ENCODE measurements at places on chromosomes 16 and 17.

- no peaks in the 10 kb centered on the region for H3K36me3 ChIP-seq
- H3K27ac ChIP-seq, result no peak overlapping the region
- ATAC-seq, result no peak
- H3K4me1 ChIP-seq, result no peaks in the 10 kb centered on the region
- H3K4me3 ChIP-seq, result no peak overlapping the region
- no peaks in the 10 kb centered on the region for H3K27me3 ChIP-seq
These were observed 9.4 kb downstream of the GGA2 start for GRCh38 chr16:23500862-23501225.

- peaks cover 8% of the 10 kb centered on the region for H3K4me1 ChIP-seq
- H3K4me3 ChIP-seq, result no peak overlapping the region
- no peak overlapping the region for H3K27ac ChIP-seq
- no peaks in the 10 kb centered on the region for H3K27me3 ChIP-seq
These were observed 9.8 kb upstream of the CBFB start for GRCh38 chr16:67019171-67019570.

DNA sequence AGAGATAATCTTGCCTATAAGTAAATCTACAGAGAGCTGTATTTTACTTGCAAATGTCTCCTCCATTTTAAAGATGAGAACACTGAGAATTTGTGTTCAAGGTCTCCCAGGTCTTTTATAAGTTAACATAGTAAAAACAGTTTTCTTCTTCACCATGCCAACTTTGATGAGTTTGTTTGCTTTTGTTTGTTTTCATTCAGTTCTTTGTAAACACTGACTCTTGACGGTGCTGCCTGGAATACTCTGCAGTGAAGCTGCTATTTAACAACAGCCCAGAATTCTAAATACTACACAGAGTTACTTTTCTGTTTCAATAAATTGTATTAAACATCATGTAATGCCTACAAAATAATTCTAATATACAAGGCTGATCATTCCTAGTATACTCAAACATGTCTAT is 41.4 kb upstream of the PITPNM3 start:
- H3K27me3 ChIP-seq, result no peaks in the 10 kb centered on the region
- H3K4me3 ChIP-seq, result no peak overlapping the region
- H3K4me1 ChIP-seq, result peaks cover 19% of the 10 kb centered on the region
- peak overlapping the region; percentile 43 for H3K27ac ChIP-seq

DNA sequence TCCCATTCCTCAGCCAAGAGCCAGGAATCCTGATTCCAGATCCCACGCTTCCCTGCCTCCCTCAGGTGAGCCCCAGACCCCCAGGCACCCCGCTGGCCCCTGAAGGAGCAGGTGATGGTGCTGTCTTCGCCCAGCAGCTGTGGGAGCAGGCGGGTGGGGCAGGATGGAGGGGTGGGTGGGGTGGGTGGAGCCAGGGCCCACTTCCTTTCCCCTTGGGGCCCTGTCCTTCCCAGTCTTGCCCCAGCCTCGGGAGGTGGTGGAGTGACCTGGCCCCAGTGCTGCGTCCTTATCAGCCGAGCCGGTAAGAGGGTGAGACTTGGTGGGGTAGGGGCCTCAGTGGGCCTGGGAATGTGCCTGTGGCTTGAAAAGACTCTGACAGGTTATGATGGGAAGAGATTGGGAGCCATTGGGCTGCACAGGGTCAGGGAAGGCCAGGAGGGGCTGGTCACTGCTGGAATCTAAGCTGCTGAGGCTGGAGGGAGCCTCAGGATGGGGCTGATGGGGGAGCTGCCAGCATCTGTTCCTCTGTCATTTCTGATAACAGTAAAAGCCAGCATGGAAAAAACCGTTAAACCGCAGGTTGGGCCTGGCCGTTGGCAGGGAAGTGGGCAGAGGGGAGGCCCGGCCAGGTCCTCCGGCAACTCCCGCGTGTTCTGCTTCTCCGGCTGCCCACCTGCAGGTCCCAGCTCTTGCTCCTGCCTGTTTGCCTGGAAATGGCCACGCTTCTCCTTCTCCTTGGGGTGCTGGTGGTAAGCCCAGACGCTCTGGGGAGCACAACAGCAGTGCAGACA is at the start of gene SPN:
SPN (plus strand) TSS at position 232 of the 791 bp plus-strand sequence; CDS start at position 714, 482 bp downstream.
- H3K27ac ChIP-seq, result no peak within 1 kb of the TSS
- no peak within 1 kb of the TSS for H3K4me3 ChIP-seq
- no peaks in the 10 kb centered on the region for H3K36me3 ChIP-seq
- no peaks in the 10 kb centered on the region for H3K4me1 ChIP-seq

DNA sequence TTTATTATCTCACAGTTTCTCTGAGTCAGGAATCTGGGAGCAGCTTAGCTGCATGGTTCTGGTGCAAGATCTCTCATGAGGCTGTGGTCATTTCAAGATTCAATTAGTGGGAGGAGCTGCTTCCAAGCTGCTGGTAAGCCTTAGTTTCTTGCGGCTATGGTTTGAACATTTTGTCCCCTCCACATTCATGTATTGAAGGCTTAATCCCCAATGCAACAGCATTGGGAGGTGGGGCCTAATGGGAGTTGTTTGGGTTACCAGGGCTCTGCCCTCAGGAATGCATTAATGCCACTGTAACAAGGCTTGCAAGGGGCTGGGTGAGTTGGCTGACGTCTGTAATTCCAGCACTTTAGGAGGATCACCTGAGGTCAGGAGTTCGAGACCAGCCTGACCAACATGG is 272.9 kb downstream of the UTP18 start:
- H3K4me3 ChIP-seq, result no peak overlapping the region
- no peaks in the 10 kb centered on the region for H3K36me3 ChIP-seq
- no peaks in the 10 kb centered on the region for H3K27me3 ChIP-seq
- no peak for ATAC-seq
- H3K27ac ChIP-seq, result no peak overlapping the region

GRCh38 chr16:1293921-1294656 is 15.3 kb upstream of the UBE2I start:
- no peaks in the 10 kb centered on the region for H3K36me3 ChIP-seq
- ATAC-seq, result no peak
- no peaks in the 10 kb centered on the region for H3K4me1 ChIP-seq
- H3K4me3 ChIP-seq, result no peak overlapping the region
- no peak overlapping the region for H3K27ac ChIP-seq

DNA sequence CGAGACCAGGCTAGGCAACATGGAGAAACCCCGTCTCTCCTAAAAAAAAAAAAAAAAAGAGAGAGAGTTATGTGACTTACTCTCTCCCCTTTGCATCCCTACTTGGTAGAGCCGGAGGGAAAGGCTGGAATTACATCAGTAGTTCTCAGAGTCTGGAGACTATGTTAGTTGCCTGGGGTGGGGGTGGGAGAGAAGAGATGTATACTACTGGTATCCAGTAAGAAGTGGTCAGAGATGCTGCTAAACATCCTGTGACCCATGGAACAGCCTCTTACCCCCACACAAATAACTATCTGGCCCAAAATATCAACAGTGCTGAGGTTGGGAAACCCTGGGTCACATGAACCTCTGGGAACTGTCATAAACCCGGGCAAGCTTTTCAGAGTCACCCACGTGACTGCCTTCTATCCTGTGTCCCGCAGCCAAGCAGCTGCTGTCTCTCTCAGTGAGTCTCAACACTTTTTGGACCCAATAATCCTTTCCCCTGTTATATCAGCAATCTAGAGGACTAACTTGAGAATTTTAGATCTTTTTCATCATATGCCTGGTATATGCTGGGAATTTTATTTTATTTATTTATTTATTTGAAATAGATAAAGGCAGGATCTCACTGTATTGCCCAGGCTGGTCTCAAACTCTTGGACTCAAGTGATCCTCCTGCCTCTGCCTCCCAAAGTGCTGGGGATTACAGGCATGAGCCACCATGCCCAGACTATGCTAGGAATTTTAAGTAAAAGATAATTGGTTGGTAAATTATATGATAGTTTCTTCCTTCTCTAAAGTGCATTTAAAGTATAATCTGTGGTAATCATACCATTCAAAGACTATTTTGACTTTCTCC is 8.7 kb downstream of the EIF1 start:
- H3K36me3 ChIP-seq, result peaks cover 34% of the 10 kb centered on the region
- H3K4me3 ChIP-seq, result no peak overlapping the region
- H3K4me1 ChIP-seq, result no peaks in the 10 kb centered on the region
- ATAC-seq, result peak; percentile 90
- H3K27ac ChIP-seq, result peak overlapping the region; percentile 11

GRCh38 chr16:21560462-21560861 is 38.9 kb upstream of the METTL9 start:
- no peak overlapping the region for H3K27ac ChIP-seq
- no peak overlapping the region for H3K4me3 ChIP-seq
- no peak for ATAC-seq
- peaks cover 11% of the 10 kb centered on the region for H3K4me1 ChIP-seq

- H3K4me3 ChIP-seq, result no peak overlapping the region
- H3K4me1 ChIP-seq, result no peaks in the 10 kb centered on the region
- no peak overlapping the region for H3K27ac ChIP-seq
- H3K36me3 ChIP-seq, result peaks cover 66% of the 10 kb centered on the region
- peak; percentile 35 for ATAC-seq
These were observed 25.9 kb downstream of the GRIN2C start for GRCh38 chr17:74833501-74834377.

DNA sequence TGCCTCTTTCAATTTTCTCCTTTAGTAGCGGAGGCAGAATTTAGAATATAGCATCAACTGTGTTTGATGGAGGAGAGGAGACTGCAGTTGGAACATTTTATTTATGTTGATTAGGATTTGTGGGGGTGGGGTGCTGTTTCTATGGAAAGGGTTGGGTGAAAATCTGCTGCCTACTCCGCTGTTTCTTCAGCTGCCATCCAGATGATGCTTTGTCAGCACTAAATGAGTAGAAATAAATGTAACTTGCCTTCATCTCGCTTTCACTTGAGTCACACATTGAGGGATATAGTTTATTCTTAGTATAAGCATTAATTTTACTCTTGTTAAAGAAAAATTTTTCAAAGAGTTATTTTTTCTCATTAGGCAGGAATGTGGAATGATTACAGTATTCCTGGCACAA is 42.1 kb downstream of the ABHD15 start:
- peaks cover 90% of the 10 kb centered on the region for H3K36me3 ChIP-seq
- no peak for ATAC-seq

DNA sequence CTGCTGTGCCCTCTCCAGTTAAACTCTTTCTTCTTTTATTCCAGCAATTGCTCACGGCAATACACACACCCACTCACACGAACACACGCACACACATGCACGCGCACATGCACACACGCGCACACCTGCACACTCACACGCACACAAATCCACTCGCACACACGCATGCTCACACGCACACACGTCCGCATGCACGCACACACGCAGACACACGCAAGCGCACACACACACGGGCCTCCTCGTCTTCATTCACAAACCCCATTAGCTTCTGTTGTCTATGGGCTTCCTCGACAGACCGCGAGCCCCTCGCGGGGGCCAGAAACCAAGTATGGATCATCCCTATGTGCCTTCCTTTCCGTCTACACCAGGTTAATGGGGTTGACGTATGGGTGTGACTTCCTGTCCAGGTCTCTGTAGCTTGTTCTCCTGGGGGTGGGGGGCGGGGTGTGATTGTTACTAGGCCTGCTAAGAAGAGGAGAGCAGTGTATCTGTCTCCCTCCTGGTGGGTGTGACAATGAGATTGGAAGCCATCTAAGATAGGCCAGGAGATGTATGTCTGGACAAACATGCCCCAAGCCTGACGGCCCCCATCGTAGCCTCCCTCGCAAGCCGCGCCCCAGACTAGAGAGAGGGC is 670 bp upstream of the CTF1 start:
- peak overlapping the region; percentile 73 for H3K4me3 ChIP-seq
- H3K27me3 ChIP-seq, result no peaks in the 10 kb centered on the region
- H3K27ac ChIP-seq, result peak overlapping the region; percentile 97
- no peaks in the 10 kb centered on the region for H3K36me3 ChIP-seq

- no peak overlapping the region for H3K4me3 ChIP-seq
- ATAC-seq, result no peak
- H3K27ac ChIP-seq, result peak overlapping the region; percentile 91
- H3K27me3 ChIP-seq, result no peaks in the 10 kb centered on the region
- H3K36me3 ChIP-seq, result no peaks in the 10 kb centered on the region
- peaks cover 100% of the 10 kb centered on the region for H3K4me1 ChIP-seq
These were observed 278.9 kb downstream of the SEC14L1 start for GRCh38 chr17:77419547-77420094.

DNA sequence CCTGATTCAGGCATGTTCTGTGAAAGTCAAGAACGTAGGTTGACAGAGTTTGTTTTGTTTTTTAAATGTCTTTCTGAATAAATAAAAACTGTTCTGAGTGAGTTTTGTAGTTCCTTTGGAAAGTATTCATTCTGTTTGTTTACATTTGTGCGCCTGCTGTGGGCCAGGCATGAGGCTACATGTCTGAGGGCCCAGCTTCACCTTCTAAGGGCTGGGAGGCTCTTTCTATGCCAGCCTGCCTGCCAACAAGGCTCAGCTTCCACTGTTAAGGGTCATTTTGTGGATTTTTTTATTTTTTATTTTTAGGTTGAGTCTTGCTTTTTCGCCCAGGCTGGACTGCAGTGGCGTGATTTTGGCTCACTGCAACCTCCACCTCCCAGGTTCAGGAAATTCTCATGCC is 6.1 kb downstream of the WWOX start:
- H3K27ac ChIP-seq, result no peak overlapping the region
- ATAC-seq, result no peak
- peaks cover 14% of the 10 kb centered on the region for H3K4me1 ChIP-seq
- no peak overlapping the region for H3K4me3 ChIP-seq

GRCh38 chr17:29042026-29042678 is 789 bp upstream of the PIPOX start:
- ATAC-seq, result no peak
- no peak overlapping the region for H3K4me3 ChIP-seq
- H3K36me3 ChIP-seq, result no peaks in the 10 kb centered on the region
- H3K27me3 ChIP-seq, result no peaks in the 10 kb centered on the region
- peaks cover 3% of the 10 kb centered on the region for H3K4me1 ChIP-seq

DNA sequence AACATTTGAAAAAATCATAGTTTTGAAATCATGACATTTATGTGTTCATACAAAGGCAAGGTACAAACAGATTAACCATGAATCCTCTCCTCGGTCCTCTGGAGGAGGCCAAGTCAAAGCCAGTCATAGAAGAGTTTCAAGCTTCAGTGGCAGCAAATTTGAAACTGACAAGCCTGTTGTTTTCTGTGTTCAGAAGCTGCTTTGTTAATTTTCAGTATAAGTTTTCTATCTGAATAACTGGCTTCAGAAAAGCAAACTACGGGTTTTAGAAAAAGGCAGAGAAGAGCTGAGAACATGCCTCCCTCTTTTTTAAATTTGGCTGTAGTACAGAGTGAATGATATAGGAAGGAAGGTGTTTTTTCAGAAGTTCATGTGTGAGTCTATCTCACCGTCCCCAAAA is 79.6 kb upstream of the CLEC18B start:
- no peak for ATAC-seq
- no peaks in the 10 kb centered on the region for H3K27me3 ChIP-seq
- H3K4me3 ChIP-seq, result no peak overlapping the region
- H3K4me1 ChIP-seq, result no peaks in the 10 kb centered on the region
- peaks cover 29% of the 10 kb centered on the region for H3K36me3 ChIP-seq

GRCh38 chr16:86492961-86493629 is 17.2 kb upstream of the FOXF1 start:
- ATAC-seq, result no peak
- H3K4me1 ChIP-seq, result no peaks in the 10 kb centered on the region
- peaks cover 41% of the 10 kb centered on the region for H3K27me3 ChIP-seq

DNA sequence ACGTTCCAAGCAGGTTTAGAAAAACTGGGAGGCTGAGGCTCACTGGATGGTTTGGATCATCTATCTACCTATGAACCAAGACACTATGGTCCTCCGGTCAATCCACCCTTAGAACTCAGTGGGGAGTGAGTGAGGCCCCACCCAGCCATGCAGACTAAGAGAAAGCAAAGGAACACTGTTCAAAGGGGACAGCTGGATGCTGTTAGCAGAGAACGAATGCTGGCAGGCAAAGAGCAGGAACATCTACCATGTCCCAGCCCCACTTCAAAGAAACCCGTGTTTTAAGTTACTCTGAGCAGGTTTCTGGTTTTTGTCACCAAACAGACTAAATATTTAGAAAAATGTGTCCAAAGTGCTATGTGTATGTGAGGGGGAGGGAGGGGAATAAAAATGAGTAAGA is 183.4 kb upstream of the XYLT1 start:
- no peak overlapping the region for H3K27ac ChIP-seq
- H3K4me3 ChIP-seq, result no peak overlapping the region
- peaks cover 10% of the 10 kb centered on the region for H3K27me3 ChIP-seq
- no peak for ATAC-seq
